ENCODE measurements at places on chromosomes 5 and 9. TPM values are rescaled to one million over a fixed set of nuclear protein-coding genes. Genes with fewer than 3 reads are reported as not detected.

GRCh38 chr5:115577329-115577728 is 24.9 kb downstream of the TICAM2 start:
- no peak overlapping the region for H3K4me3 ChIP-seq
- DNase-seq = no peak
- H3K27ac ChIP-seq = no peak overlapping the region
- no peaks in the 10 kb centered on the region for H3K36me3 ChIP-seq
- no peaks in the 10 kb centered on the region for H3K4me1 ChIP-seq

GRCh38 chr5:113357696-113358476 is 76.9 kb downstream of the TSSK1B start:
- H3K4me1 ChIP-seq = no peaks in the 10 kb centered on the region
- no peak overlapping the region for H3K27ac ChIP-seq
- H3K4me3 ChIP-seq = no peak overlapping the region
- DNase-seq = no peak
- no peaks in the 10 kb centered on the region for H3K27me3 ChIP-seq

DNA sequence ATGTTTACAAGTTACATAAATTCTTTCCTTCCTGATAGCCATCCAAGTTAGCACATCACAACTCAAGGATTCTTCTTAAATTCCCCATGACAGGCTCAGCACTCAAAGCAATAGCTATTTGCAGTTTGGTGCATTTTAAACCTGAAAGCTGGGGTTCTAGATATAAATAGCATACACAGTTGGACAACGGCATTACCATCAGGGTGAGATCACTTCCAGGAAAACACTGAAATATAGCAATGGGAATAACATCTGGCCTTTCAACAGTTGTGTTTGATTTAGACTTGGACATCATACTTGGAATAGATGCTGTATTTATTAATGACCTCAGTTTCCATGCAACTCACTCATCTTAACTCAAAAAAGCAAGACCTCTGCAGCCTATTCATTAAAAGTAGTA is 24.7 kb upstream of the LECT2 start:
- H3K27ac ChIP-seq = no peak overlapping the region
- peaks cover 33% of the 10 kb centered on the region for H3K27me3 ChIP-seq
- no peak for DNase-seq
- no peaks in the 10 kb centered on the region for H3K36me3 ChIP-seq
- H3K4me1 ChIP-seq = no peaks in the 10 kb centered on the region

DNA sequence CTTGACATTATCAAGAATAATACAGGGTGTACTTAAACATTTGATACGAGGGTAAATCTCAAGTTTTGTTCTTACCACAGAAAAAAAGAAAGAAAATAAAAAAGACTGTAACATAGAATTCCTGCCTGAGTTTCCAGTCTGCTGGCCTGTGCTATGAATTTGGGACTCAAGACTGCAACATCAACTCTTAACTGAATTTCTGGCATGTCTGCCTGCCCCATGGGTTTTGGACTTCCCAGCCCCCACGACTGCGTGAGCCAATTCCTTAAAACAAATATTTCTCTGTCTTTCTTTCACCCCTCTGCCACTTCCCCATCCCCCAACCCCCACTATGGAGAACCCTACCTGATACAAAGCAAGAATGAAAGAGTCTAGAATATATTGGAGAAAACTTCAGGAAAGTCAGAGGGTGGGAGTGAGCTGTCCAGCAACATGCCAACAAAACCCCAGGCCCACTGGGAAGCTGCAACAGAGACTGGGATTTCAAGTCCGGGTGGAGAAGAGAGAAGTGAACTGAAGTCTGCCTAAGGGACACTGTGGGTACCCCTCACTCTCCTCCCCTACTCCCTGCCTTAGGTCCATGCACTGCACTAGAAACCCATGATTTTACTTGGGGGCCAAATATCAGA is 43.0 kb downstream of the MARCHF3 start:
- H3K27me3 ChIP-seq = no peaks in the 10 kb centered on the region
- no peak for DNase-seq
- H3K36me3 ChIP-seq = no peaks in the 10 kb centered on the region
- no peaks in the 10 kb centered on the region for H3K4me1 ChIP-seq

The SAXO1 gene
- not detected for total RNA-seq

All from HCT116 (cell line).